ENCODE measurements at places on chromosomes 4 and X.

DNA sequence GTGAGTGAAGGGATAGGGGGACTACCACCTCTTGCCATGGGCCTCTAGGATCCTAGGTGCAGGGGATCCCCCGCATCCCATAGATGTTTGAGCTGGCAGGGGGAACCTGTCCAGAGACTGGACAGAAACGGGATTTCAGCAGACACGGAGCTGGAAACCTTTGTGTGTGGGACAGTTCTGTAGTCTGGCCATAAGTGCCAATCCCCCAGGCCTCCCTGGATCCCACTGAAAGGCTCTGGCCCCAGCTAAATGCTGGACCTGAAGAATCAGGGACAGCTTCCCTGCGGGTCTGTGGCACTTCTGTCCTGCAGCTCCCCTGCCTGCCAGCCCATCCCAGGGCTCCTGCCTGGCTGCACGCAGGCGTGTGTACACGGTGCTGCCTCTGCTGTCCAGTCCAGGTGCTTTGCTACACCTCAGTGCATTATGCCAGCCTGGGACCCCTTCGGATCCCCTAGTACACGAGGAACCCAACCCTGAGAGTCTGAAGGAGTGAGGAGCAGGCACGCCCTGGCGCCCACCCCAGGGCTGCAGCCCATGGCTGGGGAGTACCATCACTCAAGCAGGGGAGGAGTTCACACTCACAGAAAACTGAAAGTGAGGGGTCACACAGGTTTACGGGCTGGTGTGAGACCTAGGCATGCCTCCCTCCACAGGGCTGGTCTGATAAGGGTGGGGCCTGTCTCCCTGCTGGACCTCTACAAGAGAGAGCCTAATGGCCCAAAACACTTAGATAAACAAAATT, 703.0 kb downstream of the ARAP2 start:
- no peak for DNase-seq

GRCh38 chrX:19347916-19348315, 4.2 kb downstream of the PDHA1 start:
- DNase-seq, result no peak

DNA sequence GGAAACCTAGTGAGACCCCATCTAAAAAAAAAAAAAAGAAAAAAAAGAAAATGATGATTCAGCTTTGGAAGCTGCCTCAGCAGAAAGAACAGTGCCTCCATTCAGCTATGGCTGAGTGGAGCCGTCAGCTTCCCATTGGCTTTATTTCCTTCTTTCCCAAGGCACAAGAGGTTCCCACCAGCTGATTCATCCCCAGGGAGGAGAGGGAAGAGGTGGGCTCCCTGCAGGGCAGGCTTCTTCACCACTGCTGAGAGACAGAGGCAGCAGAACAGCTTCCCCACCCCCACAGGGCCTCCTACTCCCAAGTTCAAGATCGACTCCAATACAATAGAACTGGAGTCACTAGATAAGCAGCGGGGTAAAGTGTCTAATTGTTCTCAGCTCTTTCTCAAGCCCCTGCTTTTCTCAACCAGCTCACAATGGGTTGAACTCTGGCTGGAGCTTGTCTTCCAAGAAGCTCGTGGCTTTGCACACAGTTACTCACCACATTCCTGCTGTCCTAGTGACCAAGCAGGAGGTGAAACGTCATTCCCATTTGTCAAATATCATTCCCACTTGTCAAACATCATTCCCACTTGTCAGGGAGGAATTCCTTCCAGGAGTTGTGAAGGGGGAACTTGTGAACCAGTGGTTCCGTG, 47.8 kb downstream of the FHDC1 start:
- no peak for DNase-seq

- DNase-seq, result no peak
These were observed 15.2 kb upstream of the HMX1 start for GRCh38 chr4:8886612-8887406.

GRCh38 chr4:3732076-3733028, 33.8 kb upstream of the ADRA2C start:
- DNase-seq, result no peak

GRCh38 chr4:139470997-139471665, 17.2 kb downstream of the RAB33B start:
- DNase-seq, result no peak

- peak; percentile 78 for DNase-seq
These were observed 947 bp upstream of the RPL10 start for GRCh38 chrX:154396973-154397887.

- no peak for DNase-seq
These were observed 393.0 kb upstream of the GNPDA2 start for GRCh38 chr4:45119376-45119775.

DNA sequence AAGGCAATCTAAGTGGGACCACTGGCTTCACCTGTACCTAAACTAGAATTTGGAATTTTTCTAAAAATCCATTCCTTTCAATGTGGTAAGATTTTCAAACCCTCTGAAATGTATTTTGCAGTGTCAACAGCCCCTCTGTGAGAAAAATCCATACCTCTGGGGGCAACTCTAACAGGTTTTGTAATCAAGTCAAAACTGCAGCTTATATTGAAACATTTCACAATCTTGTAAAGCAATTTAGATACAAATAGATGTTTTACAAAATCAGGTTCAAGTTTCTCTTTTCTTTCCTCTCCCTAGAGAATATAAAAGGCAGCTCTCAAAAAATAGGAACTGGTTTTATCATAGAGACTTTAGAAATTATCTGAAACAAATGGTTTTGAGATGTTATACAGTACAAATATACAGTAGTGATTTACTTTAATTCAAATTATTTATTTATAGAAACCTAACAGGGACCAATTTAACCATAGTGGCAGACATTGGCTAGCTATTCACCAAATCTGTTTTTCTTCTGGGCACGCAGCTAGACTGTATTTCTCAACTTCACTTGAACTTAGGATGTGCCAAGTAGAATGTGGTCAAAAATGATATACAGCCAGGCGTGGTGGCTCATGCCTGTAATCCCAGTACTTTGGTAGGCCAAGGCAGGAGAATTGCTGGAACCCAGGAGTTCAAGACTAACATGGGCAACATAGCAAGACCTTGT, 36.3 kb upstream of the SPINK2 start:
- DNase-seq, result no peak

DNA sequence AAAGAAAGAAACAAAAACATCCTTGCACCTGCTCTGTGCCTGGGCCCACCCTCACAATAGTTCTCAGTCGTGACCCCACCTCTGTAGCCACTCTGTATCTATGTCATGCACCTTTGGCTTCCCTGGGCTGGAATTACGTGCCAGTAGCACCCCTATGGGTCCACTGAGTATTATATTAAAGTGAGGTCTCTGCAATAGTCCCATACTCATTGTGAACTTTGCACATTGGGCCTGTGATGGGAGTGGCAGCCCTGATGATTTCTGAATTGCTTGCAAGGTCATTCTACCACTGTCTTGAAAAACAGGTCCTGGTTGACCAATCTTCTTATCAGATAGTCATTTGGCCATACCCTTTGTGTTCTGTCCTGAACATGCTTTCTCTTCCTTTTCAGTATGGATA, 1012.1 kb downstream of the RAB28 start:
- DNase-seq, result no peak

GRCh38 chr4:146787731-146788130, 149.0 kb downstream of the POU4F2 start:
- no peak for DNase-seq

DNA sequence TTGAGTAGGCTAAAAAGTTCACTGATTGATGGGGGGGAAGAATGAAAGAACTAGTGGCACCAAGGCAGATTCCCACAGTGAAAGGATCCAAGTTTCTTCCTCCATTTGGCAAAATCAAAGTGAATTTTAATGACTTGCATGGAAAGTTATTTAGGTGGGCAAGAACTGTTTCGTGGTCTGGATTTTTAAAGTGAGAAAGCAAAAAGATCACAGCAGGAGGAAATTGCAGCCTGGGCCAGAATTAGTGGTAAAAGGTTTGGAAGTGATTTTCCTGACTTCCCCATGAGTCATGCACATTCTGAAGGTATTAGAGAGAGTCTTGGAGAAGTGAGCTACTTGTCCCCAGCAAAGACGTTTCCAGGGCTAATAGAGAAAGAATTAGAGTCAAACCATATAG, 207.8 kb downstream of the ANTXR2 start:
- DNase-seq, result no peak

DNA sequence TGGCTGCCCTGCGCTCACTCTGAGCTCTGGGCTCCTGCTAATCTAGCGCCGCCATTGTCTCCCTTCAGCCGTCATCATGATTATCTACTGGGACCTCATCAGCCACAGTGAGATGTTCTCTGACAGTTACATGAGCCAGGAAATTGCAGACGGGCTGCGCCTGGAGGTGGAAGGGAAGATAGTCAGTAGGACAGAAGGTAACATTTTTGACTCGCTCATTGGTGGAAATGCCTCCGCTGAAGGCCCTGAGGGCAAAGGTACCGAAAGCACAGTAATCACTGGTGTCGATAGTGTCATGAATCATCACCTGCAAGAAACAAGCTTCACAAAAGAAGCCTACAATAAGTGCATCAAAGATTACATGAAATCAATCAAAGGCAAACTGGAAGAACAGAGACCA, 21.8 kb upstream of the PIN4 start:
- DNase-seq, result no peak

DNA sequence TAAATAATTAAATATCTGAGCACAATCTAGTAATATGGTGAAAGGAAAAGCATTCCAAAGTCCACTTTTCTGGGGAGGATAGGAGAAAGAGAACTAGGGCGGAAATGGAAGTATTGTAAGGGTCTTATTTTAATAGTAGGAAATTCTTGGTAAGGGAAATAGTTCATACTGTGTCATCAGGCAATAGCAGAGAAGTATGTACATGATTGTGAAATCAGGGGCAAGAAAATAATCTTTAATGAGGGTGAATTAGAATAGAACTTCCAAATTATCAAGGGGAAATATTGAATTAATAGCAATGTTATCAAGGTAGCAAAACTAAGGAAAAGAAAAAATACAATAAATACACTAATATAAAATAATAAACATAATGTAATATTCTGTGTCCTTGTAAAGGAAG, 14.8 kb downstream of the GIMD1 start:
- DNase-seq, result no peak

GRCh38 chr4:65645185-65645584, 25.1 kb downstream of the EPHA5 start:
- DNase-seq, result no peak

DNA sequence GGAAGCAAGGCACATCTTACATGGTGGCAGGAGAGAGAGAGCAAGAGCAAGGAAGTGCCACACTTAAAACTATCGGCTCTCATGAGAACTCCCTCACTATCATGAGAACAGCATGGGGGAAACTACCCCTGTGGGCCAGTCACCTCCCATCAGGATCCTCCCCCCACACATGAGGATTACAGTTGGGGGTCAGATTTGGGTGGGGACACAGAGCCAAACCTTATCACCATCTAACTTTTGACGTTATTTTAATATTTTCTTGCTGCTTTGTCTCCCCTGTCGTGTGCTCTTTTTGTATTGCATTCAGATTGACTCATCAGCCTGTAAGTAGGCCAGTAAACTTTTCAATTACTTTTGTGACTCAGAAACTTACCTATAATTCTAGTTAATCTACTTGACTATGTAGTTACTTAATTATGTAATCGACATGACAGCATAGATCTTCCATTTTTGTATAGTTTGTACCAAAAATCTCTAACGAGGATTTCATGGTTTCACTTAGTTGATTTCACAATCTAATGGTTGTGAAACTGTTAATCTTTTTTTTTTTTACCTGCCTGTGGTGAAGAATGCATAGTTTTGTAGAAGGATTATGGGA, 18.3 kb downstream of the STIM2 start:
- DNase-seq, result no peak

- DNase-seq, result no peak
These were observed at the start of gene CXCL6 for GRCh38 chr4:73836373-73837279. Gene CXCL6, plus strand, starts transcription at chr4:73836678. Its CDS starts 73 bp downstream, at chr4:73836751.

DNA sequence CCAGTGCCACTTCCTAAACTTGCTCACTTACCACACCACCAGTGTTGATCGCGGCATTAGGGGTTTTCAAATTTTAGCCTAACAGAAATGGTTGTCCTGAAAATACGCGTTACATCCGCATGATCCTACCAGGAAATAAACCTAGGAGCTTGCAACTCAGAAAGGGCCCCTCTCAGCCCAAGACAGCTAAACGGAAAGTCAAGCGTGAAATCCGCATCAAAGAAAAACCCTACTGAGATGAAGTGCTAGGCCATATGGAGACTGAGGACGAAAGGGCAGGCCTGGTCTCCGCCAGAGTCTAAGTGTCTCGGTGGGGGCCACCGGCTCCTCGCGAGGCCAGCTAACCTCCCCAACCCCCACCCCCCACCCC, 626 bp downstream of the YTHDC1 start:
- DNase-seq, result peak; percentile 29

- DNase-seq, result no peak
These were observed 1.7 kb upstream of the TIFA start for GRCh38 chr4:112287258-112287989.

- no peak for DNase-seq
These were observed 329.4 kb upstream of the AGA start for GRCh38 chr4:177771645-177772044.

DNA sequence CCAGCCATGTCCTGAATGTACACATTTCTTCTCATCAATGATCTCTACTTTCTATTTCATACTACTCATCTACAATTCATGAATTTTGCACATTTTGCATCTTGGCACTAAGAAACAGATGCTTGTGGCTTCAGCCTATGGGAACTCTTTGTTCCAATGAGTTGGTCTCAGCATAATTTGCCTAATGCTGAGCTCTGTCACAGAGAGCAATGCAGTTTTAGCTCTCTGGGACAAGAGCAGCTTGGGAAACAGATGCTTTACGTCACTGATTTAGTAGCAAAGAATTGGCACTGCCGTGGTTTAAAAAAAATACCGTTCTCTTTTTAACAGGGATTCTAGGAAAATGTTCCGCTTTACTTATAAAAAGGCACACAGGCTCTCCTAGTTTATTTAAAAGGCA, 162.4 kb downstream of the WDFY3 start:
- no peak for DNase-seq

DNA sequence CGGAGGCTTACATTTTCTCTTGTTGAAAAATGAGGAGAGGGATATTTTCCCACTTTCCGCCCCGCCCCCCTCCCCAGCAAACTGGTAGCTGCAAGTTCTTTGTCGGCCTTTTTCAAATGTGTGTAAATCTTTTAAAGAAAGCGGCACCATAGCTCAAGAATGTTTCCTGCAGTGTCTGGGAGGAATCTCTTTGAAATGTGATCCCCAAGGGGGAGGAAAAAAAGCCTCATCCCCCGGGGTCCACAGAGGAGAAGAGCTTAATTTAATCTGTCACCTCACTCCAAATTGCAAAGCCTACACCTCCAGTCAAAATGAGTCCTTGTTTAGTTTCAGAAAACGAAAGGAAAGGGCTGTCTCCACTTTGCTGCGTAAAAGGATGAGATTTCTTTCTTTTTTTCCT, 34.8 kb downstream of the ASMT start:
- DNase-seq, result no peak

- no peak for DNase-seq
These were observed 1497.3 kb downstream of the STIM2 start for GRCh38 chr4:28357990-28358389.

DNA sequence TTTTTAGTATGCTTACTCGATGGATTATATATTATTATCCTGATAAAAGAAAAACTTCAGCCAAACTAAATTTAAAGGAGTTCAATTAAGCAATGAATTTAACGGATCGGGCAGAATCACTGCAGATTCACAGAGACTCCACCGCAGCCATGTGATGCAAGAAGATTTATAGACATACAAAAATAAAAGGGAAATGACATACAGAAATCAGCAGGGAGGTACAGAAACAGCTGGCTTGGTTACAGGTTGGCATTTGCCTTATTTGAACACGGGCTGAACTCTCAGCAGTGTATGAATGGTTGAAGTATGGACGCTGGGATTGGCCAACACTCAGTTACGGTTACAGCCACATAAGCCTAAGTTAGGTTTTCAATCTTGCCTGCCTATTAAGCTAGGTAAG, 35.4 kb upstream of the DHRSX start:
- no peak for DNase-seq

Measured in stimulated activated CD4-positive, alpha-beta T cell treated with anti-CD3 and anti-CD28 coated beads, Interleukin-2, amount 100 ng/mL, for 24 hours (primary cell).